A549 treated with Mapracorat at 1 μM for 4 hours (cell line): ENCODE measurements at places on chromosomes 5 and 9. TPM values are rescaled to one million over a fixed set of nuclear protein-coding genes. Genes with fewer than 3 reads are reported as not detected.

Gene TMEFF1
- 0.53 to 1.7 TPM (median 1.1 TPM) in 5 replicates for total RNA-seq

Gene LRRTM2
- total RNA-seq = not detected in 5 replicates

Gene PCDHA1
- 0.06 to 0.23 TPM (median 0.14 TPM) in 5 replicates for total RNA-seq

Gene ZNF346
- total RNA-seq = 8.2 to 11.2 TPM (median 10.4 TPM) in 5 replicates

Gene PCDHB7
- 0.05 TPM in 1 of 5 replicates, not detected in the others for total RNA-seq

Gene HACD4
- total RNA-seq = 0.93 to 1.1 TPM (median 0.99 TPM) in 5 replicates

Gene EIF4E1B
- total RNA-seq = not detected in 5 replicates

Gene HTR1A
- not detected in 5 replicates for total RNA-seq

Gene HK3
- total RNA-seq = not detected in 5 replicates

Gene PLAC8L1
- total RNA-seq = not detected in 5 replicates

Gene ZNF483
- 0.37 to 1.2 TPM (median 0.58 TPM) in 5 replicates for total RNA-seq

Gene NEURL1B
- 5.1 to 7.6 TPM (median 6.8 TPM) in 5 replicates for total RNA-seq

Gene TLE1
- 82.6 to 93.6 TPM (median 88.1 TPM) in 5 replicates for total RNA-seq

Gene SLC6A18
- total RNA-seq = not detected in 5 replicates

Gene NIM1K
- 0.07 to 0.50 TPM (median 0.14 TPM) in 5 replicates for total RNA-seq

Gene SLC35D2
- 16.9 to 21.9 TPM (median 20.8 TPM) in 5 replicates for total RNA-seq

Gene CCDC192
- not detected in 5 replicates for total RNA-seq

Gene OTULINL
- total RNA-seq = 14.1 to 20.7 TPM (median 18.5 TPM) in 5 replicates

Gene SLC6A3
- total RNA-seq = 0.27 to 0.87 TPM (median 0.61 TPM) in 5 replicates
